ENCODE measurements at places on chromosomes 12 and 14.

GRCh38 chr12:65740506-65740872 is 83.8 kb upstream of the HMGA2 start:
- DNase-seq, result no peak

GRCh38 chr12:119450771-119451170 is 116.2 kb downstream of the CCDC60 start:
- DNase-seq, result no peak

GRCh38 chr12:54036620-54037359 is 3.9 kb downstream of the HOXC5 start:
- no peak for DNase-seq

DNA sequence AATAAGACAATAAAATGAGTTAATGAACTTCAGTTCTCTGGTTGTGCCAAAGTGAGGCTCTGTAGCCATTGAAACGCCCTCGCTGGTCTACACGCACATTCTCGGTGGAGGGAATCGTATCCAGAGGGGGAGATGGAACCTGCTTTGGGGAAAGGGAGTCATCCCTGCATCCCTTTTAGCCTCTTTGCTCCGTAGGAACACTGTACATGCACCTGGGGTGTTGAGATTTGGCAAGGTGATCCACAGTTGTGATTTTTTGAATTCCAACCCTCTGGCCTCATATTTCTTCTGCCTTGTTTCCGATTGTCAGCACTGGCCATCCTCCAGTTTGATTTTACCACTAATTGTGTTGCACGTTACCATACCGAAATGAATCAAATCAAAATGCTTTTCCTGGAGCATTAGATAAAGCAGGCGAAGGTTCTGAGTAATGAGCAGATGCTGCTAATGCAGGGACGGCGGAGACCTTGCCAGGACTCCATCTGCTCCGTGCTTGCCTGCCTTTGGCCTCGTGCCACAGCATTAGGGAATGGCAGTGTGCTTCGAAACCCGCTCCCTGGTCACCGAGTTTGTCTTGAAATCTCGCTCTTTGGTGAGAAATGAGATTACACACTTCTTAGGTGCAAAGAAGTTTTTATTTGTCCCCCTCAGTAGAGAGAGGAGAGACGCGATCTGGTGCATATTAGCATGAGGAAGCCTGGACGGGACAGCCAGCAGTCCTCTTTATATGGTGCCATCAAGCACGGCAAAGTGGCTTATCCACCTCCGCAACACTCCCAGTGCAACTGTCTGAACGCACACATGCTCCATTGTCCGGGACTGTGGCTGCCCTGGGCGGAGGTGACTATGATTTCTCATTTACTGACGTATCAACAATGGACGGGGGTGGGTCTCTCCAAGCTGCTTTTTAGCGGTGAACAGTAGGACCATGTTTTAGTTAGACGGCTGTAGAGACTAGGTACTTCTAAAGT is 59.1 kb downstream of the FBXW8 start:
- no peak for DNase-seq

DNA sequence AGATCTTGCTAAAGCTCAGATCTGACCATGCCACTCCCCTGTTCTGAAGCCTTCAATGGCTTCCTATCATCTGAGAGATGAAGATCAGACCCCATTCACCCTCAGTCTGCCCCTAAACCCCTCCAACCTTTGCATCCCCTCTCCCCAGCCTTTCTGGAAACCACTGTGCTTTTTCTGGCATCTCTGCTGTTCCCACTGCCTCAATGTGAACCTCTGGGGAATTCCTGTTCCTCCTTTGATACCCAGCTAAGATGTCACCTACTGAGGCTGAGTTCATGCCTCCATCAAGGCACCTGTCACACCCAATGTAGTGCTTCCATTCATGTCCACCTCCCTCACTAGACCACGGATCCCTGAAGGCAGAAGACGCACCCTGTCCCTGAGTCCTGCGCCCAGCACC is 19.3 kb downstream of the CYP46A1 start:
- DNase-seq, result no peak

DNA sequence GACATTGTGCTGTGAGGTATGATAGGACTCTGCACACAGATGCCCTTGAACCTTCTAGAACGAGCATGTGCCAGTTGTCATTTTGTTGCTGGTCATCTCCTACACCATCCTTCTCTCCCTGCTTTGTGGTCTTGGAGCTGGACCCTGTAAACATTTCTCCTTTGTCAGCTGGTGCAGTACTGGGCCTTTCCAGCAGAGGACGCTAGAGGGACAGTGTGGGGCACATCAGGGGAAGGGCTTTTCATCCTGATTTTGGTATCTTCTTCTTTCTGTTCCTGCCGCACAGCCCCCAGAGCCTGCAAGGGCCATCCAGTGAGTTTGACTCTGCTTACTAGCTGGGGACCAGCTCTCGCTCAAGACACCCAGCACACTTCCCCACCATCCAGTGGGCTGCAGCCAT is 484.6 kb downstream of the AACS start:
- no peak for DNase-seq

- DNase-seq, result no peak
Observed at GRCh38 chr12:129589503-129589902, 314.3 kb downstream of the TMEM132D start.

GRCh38 chr14:102848830-102849525 is 71.7 kb downstream of the TRAF3 start:
- DNase-seq, result no peak

- DNase-seq, result no peak
Observed at GRCh38 chr12:52495389-52495788, 2.3 kb upstream of the KRT6A start.

GRCh38 chr12:98645572-98646067 is 530 bp downstream of the APAF1 start:
- no peak for DNase-seq

All from activated naive CD8-positive, alpha-beta T cell treated with anti-CD3 and anti-CD28 coated beads for 36 hours (primary cell).